ENCODE measurements at places on chromosomes 11 and 22.

DNA sequence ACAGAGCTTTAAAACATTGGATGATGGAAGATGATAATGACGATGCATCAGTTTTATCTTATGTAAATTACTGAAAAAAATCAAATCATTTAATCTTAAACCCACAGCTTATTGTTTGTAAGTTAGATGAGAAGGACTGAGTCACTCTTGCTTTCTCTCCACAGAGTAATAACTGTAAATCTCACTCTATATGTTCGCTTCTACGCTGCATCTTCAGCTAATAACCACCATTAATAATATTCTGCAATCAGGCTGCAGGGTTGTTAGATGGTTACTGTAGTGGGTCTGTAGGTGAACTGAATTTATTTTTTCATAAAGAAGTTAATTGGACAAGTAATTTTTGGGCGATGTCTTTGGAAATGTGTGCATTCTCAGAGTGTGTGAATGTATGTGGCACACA lies 260.0 kb downstream of the FAT3 start:
- no peak for DNase-seq

DNA sequence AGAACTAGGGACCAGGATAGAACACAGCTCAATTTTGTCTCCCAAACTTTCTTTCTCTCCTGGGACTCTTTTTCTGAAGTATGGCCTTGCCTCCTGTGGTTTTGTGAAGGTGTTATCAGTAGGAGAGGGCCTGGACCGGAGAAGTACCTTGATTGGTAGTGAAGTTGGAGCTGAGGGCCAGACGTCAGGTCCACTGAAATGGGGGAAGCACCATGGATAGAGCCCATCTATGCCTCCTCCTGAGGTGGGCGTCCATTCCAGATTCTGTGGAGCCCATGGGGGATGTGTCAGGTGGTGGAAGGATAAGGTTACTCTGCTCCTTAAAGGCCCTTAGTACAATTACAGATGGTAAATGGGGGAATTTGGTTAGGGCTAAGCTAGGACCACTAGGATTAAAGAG lies 109.7 kb downstream of the INSC start:
- DNase-seq, result no peak

- no peak for DNase-seq
Observed at GRCh38 chr11:97683733-97684132, 1293.9 kb downstream of the JRKL start.

DNA sequence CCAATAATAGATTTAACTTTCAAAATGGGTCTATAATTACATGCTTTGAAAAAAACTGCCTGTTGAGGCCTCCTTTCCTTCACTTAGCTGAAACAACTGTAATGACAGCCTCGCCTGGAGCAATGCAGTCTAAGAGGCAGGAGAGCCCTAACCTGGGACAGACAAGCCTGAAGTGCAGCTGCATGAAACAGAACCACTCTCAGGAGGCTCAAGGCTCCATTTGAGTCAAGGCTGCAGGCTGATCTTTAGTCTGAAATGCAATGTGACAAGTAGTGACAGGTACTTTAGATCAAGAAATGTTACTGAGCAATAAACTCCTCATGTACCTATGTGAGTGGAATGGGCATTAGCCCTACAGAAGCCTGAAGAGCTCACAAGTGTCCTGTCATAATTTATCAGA lies 414.0 kb upstream of the LUZP2 start:
- no peak for DNase-seq
